ENCODE measurements at places on chromosomes 12 and 14.

GRCh38 chr12:112219195-112219594, 93.8 kb downstream of the TRAFD1 start:
- DNase-seq, result no peak

- no peak for DNase-seq
These were observed 101.9 kb downstream of the RFLNA start for GRCh38 chr12:124396544-124397398.

- DNase-seq, result no peak
These were observed 557.0 kb downstream of the SLC6A15 start for GRCh38 chr12:84355561-84355960.

- DNase-seq, result no peak
These were observed 10.9 kb downstream of the CTDSP2 start for GRCh38 chr12:57835366-57836288.

Data from naive thymus-derived CD4-positive, alpha-beta T cell (primary cell).